Progenitor cell of endocrine pancreas (in vitro differentiated cells): ENCODE measurements at places on chromosomes 4 and X. TPM values are rescaled to one million over a fixed set of nuclear protein-coding genes. Genes with fewer than 3 reads are reported as not detected.

DNA sequence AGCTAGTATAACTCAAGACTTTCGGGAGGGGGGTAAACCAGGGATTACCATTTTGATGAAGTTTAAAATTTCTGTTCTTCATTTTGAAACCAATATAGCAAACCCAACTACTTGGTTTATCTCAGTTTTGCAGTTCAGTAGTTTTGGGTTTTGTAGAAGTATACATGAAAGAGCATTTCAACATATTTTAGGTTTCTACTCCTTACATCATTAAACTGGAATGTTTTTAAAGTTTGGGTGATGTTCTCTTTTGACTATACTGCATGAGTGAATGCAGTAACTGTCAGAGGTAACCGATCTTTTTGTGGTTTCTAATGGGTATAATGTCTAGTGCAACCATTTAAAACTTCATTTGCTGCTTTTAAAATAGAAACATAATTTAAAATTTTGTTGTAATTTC, 248.3 kb upstream of the MAD2L1 start:
- DNase-seq, result no peak
- H3K27me3 ChIP-seq, result no peaks in the 10 kb centered on the region
- no peaks in the 10 kb centered on the region for H3K4me1 ChIP-seq
- no peak overlapping the region for H3K4me3 ChIP-seq
- no peak overlapping the region for H3K27ac ChIP-seq
- no peaks in the 10 kb centered on the region for H3K36me3 ChIP-seq

DNA sequence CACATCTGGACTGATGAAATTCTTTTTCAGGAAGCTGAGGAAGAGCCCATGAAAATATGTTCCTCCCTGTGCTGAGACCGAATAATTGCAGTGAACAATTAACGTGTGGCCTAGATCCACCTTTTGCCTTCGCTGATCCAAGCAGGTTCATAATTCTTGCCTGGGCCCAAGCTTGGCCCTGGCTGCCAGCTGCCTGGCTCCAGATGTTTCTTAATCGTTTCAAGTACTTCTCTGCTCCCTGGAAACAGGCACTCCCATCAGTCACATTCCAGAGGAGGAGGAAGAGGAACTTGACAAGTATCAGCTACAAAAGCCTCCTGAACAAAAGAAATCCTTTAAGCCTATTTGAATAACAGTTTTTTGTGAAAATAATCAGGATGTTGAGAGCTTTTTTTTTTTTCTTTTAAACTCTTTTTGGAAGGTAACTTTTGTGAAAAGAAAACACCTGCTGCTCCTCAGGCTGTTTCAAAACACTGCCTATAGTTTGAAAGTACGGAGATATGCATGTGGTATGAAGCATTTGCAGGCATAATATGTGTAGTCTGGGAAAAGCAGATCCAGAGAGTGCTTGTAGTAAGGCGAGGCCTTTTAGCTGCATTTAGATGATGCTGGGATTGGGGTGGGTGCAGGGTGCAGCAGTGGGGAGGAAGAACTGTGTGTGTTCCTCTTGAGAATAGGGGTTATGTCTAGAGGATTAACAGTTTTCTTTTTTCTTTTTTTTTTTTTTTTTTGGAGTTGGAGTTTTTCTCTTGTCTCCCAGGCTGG, 154.4 kb downstream of the PTTG2 start:
- H3K27ac ChIP-seq, result peak overlapping the region; percentile 78
- peaks cover 62% of the 10 kb centered on the region for H3K4me1 ChIP-seq
- no peak overlapping the region for H3K4me3 ChIP-seq
- H3K27me3 ChIP-seq, result no peaks in the 10 kb centered on the region
- H3K36me3 ChIP-seq, result peaks cover 23% of the 10 kb centered on the region

AGTR2 gene
- not detected in 2 replicates for total RNA-seq

PGAM4 gene
- not detected in 2 replicates for total RNA-seq

ENAM gene
- total RNA-seq, result 0.05 and 0.09 TPM in 2 replicates

DNA sequence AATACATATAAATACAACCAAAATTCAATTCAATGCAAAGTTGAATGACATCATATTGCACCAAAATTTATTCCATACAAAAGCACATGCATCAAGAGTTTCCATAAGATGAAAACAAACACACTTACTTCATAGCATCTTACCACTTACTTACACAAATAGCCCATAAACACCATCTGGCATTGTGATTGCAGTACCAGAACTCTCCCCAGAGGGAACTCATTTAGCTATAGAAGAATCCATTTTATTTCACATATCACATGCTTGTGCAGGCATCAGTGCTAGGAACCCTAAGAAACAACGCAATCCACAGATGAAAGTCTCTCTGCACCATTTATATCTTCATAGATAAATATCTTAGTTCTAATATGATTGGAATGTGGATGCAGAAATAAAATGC, 77.9 kb downstream of the SLC7A11 start:
- peaks cover 5% of the 10 kb centered on the region for H3K4me1 ChIP-seq
- H3K27me3 ChIP-seq, result no peaks in the 10 kb centered on the region
- no peaks in the 10 kb centered on the region for H3K36me3 ChIP-seq
- no peak overlapping the region for H3K4me3 ChIP-seq
- H3K27ac ChIP-seq, result no peak overlapping the region
- no peak for DNase-seq

GRCh38 chr4:90084967-90085295, 42.3 kb upstream of the CCSER1 start:
- DNase-seq, result no peak
- H3K36me3 ChIP-seq, result no peaks in the 10 kb centered on the region
- peaks cover 5% of the 10 kb centered on the region for H3K4me1 ChIP-seq
- no peak overlapping the region for H3K27ac ChIP-seq
- H3K4me3 ChIP-seq, result no peak overlapping the region

EMCN gene
- total RNA-seq, result not detected in 2 replicates

DNA sequence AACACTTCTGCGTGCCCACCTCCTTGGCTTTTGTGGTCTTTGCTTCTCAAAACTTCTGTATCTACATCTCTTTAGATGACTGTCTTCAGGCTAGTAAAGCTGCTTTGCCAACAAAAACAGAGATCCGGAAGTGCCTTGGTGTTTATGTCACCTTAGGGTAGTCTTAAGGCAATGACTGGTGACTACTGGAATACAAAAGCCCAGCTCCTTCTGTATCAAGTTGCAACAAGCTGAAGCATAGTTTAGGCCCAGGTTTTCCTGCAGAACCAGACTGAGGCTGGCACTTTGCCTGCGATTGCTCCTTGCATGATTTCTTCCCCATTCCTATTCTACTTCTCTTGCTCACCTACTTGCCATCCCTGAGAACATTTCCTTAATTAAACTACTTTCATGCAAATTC, 333.8 kb downstream of the DMD start:
- H3K36me3 ChIP-seq, result no peaks in the 10 kb centered on the region
- H3K4me1 ChIP-seq, result no peaks in the 10 kb centered on the region
- no peaks in the 10 kb centered on the region for H3K27me3 ChIP-seq
- H3K27ac ChIP-seq, result no peak overlapping the region
